Foreskin keratinocyte (primary cell): ENCODE measurements at places on chromosomes 1 and 21. TPM values are rescaled to one million over a fixed set of nuclear protein-coding genes. Genes with fewer than 3 reads are reported as not detected.
A peak's percentile ranks its signal among the peaks of the same experiment; 100 is the strongest.

LCE1E gene
- polyA plus RNA-seq, result 0.59 and 1.1 TPM in 2 replicates

- DNase-seq, result no peak
These were observed 125.1 kb downstream of the PRRX1 start for GRCh38 chr1:170789063-170789462.

DNA sequence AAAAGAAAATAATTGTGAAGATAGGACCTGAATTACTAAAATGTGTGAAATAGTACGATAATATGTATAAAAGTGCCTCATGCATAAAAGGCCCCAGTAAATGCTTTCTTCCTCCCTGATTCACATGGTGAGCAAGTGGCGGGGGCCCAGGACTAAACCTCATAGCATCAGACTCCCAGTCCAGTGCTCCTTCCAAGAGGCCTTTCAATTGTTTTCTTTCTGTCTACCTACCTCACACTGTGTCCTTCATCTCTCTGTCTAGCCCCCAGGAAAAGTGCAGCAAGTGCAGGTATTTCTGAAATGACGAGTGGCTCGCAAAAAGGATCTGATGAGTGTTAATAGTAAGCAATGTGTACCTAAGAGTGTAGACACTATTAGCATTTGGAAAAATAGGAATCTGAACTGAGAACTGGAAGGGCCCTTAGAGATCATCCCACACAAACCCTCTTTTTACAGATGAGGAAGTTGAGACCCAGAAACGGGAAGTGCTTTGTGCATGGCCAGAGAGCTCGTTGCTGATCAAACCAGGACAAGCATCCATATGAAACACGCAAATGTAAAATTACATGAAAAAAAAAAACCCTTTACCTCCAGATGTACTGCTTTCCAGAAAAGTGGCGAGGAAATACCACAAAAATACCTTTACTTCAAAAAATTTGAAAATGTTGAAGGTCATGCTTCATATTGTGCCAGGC lies 118.2 kb upstream of the HOOK1 start:
- DNase-seq, result no peak

ANGPTL3 gene
- polyA plus RNA-seq, result not detected in 2 replicates

DNA sequence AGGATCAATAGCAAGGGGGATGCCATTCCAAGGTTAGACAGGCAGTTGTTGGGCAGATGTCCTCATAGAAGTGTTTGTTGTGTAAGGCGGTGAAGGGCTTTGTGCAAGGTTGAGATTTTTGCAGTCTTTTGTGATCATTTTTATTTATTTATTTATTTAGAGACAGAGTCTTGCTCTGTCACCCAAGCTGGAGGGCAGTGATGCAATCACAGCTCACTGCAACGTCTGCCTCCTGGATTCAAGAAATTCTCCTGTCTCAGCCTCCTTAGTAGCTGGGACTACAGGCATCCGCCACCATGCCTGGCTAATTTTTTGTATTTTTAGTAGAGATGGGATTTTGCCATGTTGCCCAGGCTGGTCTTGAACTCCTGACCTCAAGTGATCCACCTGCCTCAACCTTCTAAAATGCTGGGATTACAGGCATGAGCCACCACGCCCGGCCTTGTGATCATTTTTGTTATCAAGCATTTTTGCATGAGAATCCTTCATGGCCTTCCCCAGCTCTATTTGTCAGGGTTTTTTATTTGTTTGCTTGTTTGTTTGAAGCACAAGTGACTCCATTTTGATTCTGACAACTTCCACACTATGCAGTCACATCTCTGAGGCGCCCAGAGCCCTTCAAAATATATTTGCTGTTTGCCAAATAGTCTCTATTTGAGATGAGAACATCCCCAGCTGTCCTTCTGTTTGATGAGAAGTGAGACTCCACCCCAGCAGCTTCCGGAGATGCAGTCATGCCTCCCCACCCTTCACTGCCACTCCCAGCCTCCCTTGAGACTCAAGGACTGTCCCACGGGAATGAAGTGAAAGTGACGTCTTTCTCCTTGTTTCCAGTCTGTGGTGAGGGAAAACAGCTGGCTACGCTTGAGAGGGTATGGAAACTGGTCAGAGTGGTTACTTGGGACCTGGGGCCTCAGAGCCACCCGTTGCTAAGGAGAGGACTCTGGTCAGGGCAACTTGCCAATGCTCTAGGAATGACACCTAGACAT lies 38.0 kb downstream of the TMEM50B start:
- peak; percentile 89 for DNase-seq

SAMD13 gene
- 0.51 and 0.79 TPM in 2 replicates for polyA plus RNA-seq

- no peak for DNase-seq
These were observed 349.6 kb downstream of the DISC1 start for GRCh38 chr1:231976231-231976630.

- DNase-seq, result no peak
These were observed at the start of gene KAZN for GRCh38 chr1:14598498-14599182. TSS of gene KAZN (plus strand) at chr1:14598685.

PLOD1 gene
- 55.0 and 67.1 TPM in 2 replicates for polyA plus RNA-seq

GRCh38 chr1:178487070-178487615 lies 9.6 kb downstream of the CLEC20A start:
- no peak for DNase-seq

GRCh38 chr1:8578132-8578877 lies 239.1 kb downstream of the RERE start:
- DNase-seq, result no peak

DNA sequence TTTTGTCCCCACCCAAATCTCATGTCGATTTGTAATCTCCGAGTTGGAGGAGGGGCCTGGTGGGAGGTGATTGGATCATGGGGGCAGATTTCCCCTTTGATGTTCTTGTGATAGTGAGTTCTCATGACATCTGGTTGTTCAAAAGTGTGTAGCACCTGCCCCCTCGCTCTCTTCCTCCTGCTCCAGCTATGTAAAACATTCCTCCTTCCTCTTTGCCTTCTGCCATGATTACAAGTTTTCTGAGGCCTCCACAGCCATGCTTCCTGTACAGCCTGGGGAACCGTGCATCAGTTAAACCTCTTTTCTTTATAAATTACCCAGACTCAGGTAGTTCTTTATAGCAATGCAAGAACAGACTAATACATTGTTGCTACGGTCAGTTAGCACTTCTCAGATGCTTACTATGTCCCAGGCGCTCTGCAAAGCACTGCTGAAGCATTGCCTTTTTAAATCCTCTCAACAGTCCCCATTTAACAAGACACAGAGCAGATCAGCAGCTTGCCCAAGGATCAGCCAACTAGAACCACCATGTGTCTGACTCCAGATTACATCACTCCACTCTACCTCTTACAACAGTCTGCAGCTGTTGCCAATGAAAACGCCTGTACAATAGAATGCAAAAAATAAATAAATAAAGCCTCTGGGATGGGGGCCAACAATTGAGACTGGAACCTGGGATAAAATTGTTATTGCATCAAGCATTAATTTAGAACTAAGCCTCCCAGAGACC lies 52.4 kb upstream of the USP1 start:
- DNase-seq, result peak; percentile 62

GRCh38 chr1:100785470-100786052 lies 66.0 kb downstream of the VCAM1 start:
- DNase-seq, result no peak

- no peak for DNase-seq
These were observed 15.4 kb downstream of the COL18A1 start for GRCh38 chr21:45420061-45421041.

PRAMEF4 gene
- polyA plus RNA-seq, result not detected in 2 replicates

S100A6 gene
- 6,268 and 7,449 TPM in 2 replicates for polyA plus RNA-seq

- no peak for DNase-seq
These were observed 9.7 kb downstream of the KIFAP3 start for GRCh38 chr1:170064821-170065220.

DNA sequence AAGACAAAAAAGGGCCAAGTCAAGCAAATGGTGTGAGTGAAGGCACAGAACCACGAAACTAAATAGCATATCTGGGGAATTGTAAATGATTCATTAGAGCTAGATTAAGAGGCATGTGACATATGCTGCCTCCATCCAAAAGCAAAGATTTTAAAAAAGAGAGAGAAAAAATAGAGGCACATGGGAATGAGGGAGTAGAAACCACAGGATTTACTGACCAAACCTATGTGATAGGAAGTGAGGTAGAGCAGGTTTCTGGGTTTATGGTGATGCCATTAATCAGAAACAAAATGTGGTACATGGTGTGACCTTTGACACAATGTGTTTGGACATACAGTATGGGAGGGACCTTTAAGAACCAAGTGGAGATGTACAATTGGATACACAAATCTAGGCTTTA lies 13.6 kb downstream of the C1orf52 start:
- DNase-seq, result no peak

GRCh38 chr1:226894826-226895225 lies 24.4 kb downstream of the PSEN2 start:
- DNase-seq, result no peak
